ENCODE measurements at places on chromosomes 12 and 14.

DNA sequence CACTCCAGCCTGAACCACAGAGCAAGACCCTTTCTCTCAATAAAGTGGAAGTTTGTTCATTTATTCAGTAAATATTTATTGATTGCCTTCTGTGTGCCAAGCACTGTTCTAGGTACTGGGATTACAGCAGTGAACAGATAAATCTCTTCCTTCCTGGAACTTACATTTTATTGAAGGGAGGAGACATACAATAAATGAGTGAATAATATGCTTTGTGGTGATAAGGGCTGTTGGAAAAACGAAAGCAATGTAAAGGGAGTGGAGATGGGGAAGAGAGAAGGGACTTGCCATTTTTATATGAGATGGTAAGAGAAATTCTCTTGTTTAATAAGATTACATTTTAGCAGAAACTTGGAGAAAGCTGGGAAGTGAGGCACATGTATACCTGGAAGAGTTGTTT lies 1.6 kb downstream of the GSKIP start:
- DNase-seq: no peak

GRCh38 chr14:92556863-92557543 lies 43.4 kb downstream of the RIN3 start:
- no peak for DNase-seq

- DNase-seq: no peak
These were observed 61.2 kb downstream of the DCAF5 start for GRCh38 chr14:69091695-69092094.

- no peak for DNase-seq
These were observed 257.8 kb upstream of the LMO3 start for GRCh38 chr12:16863742-16864141.
